ENCODE measurements at places on chromosomes 16 and 17. TPM values are rescaled to one million over a fixed set of nuclear protein-coding genes. Genes with fewer than 3 reads are reported as not detected.

ASPA gene
- 5.1 TPM for total RNA-seq

SMPD3 gene
- total RNA-seq = 32.7 TPM

GRCh38 chr16:23901178-23902033, 65.6 kb downstream of the PRKCB start:
- DNase-seq = no peak

DNA sequence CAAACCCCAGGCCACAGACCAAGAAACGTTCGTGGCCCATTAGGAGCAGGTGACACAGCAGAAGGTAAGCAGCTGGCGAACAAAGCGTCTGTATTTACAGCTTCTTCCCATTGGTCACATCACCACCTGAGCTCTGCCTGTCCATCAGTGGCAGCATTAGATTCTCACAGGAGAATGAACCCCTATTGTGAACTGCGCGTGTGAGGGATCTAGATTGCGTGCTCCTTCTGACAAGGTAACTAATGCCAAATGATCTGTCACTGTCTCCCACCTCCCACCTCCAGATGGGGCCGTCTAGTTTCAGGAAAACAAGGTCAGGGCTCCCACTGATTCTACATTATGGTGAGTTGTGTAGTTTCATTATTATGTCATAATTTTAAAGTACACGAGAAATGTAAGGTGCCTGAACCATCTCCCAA, 186.3 kb downstream of the CPPED1 start:
- no peak for DNase-seq

DNA sequence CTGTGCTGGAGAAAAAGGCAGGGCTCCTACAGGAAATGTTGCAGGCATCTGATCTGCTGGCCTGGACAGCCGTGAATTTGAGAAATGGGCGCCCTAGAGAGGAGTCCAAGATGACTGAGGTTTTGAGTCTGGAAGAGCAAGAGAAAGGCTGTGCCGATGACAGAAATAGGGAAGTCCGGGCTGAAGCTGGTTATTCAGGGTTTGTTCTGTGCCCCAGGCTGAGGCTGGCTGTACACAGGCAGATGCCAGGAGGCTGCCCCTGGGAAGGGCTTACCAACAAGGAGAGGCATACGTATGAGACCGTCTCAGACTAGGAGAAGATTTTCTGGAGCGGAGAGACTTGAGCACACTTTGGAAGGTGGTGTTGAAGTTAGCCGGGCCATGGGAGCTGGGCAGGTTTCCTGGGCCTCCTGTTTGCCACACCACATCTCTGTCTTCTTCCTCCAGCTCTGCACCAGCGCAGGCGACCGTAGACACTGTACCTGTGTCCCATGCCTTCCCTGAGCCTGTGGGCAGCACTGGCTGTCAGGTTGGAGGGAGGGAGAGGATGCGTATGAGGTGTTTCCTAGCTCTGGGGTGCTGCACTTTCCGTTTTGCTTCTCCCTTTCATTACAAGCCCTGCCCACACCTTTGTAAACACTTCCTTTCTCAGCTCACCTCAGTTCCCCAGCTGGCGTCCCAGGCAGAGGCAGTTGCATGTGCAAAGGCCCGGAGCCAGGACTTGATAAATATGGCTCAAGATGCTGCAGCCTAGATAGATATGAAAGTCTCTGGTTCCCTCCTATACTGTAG, 80.8 kb downstream of the SPECC1 start:
- DNase-seq = no peak

GLTPD2 gene
- total RNA-seq = 28.0 TPM

- DNase-seq = peak; percentile 81
Measured at GRCh38 chr17:76523084-76524037, 14.1 kb downstream of the CYGB start.

PABPN1L gene
- total RNA-seq = 0.23 TPM

PIGL gene
- 18.5 TPM for total RNA-seq

- DNase-seq = no peak
Measured at GRCh38 chr16:28549301-28549899, 4.3 kb upstream of the SGF29 start.

DNA sequence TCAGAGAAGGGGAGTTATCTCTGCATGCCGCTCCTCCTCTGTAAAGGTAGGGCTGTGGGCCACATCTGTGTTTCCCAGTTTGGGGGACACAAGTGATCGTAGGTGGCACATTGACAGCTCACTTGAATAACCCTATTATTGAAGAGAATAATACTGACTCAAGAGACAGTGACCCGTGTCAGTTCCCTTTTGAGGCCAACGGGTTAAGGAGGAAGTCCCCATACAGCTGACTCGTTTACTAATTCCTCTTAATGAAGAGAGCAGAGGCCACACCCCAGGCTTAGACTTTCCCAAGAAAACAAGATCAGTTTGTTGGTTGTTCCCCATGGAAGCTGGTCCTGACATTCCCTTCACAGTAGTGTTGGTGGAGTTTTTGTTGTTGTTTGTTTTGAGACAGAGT, 33.0 kb downstream of the IL4R start:
- DNase-seq = no peak

- no peak for DNase-seq
Measured at GRCh38 chr16:74565378-74565777, 41.5 kb downstream of the GLG1 start.

DNA sequence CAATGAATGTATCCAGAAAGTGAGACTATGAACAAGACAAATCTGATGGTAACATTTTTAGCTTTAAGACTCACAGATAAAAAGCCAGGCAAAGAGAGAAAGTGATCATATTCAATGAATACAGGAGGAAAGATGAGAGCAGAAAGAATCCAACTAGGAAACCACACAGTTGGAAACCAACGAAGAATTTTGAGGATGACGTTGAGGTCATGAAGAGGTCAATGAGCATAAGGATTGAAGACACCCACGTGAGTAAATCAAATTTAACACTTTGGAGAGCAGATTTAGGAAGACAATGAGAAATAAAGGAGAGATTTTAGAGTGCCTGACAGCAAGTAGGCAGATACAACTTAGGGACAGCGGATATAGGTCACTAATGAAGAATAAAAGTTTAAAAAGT, 948.1 kb downstream of the KCNJ2 start:
- no peak for DNase-seq

- DNase-seq = no peak
Measured at GRCh38 chr16:24077966-24078365, 178.2 kb upstream of the CACNG3 start.

- DNase-seq = no peak
Measured at GRCh38 chr16:49419862-49420261, 46.3 kb downstream of the C16orf78 start.

ERN1 gene
- total RNA-seq = 30.9 TPM

ZMYND15 gene
- 0.63 TPM for total RNA-seq

DNA sequence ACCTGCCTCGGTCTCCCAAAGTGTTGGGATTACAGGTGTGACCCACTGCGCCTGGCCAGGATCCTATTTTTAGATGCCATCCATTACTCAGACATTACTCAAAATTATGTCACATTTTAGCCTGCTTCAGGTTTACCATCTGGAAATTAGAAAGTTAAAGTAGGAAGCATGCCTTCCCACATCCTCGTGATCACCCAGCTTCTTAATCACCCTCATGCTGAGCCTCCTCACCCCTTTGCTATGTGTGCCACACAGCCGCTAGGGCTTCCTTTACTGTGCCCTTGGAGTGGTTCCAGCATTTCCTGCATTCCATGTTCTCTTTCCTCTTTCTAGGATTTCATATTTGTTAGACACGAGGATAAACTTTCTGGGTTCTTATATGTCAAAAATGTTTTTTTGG, 9.3 kb downstream of the ADORA2B start:
- DNase-seq = no peak

TAF1C gene
- 19.9 TPM for total RNA-seq

DNA sequence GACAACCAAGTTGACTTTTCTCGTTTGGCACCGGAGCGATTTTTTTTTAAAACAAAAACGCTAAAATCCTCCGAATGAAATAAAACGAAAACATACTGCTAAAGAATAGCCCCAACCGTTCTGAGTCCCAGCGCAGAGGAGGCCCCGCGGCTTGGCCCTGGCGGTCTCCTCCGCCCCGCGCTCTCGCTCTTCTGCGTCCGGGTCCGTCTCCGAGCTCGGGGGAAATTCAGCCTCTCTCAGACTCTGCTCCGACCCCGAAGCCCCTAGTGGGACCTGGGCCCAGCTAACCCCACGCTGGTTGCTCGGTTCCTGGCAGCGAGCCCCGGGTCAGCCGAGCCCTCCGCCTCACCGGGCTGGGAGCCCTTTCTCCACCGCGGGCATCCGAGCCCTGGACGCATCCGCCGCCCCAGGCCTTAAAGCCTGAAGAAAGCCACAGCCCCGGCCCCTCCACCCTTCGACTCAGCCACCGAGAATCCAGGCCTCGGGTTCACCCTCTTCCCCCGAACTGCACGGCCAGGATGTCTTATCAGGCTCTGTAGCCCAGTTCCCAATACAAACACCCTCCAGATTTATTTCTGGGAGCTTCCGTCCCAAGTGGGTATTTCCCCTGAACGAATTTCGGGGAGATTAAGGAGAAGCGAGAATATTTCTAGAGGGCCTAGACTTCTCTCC, 1.2 kb downstream of the TBX2 start:
- no peak for DNase-seq

- no peak for DNase-seq
Measured at GRCh38 chr17:10631048-10631700, 25.9 kb downstream of the MYH3 start.

DNA sequence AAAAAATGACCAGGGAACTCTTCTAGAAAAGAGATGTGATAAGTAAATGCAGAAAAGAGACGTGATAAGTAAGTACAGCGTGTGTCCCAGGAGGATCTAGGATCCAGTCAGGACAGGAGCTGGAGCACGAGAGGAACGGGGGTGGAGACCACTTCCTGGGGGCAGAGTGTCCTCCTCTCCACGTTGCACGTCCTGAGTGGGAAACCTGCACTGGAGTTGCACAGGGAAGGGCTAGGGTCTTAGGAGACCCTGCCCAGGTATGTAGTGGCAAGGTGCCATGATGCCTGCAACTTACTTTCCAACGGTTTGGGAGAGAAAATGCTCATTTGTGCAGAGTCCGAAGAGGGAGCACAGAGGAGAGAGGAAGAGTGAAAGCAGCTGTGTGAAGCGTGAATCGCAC, 55.8 kb downstream of the RNF213 start:
- no peak for DNase-seq

- no peak for DNase-seq
Measured at GRCh38 chr16:57663917-57664661, 4.0 kb upstream of the ADGRG3 start.

- no peak for DNase-seq
Measured at GRCh38 chr17:37286430-37286829, 89.4 kb upstream of the C17orf78 start.

DNA sequence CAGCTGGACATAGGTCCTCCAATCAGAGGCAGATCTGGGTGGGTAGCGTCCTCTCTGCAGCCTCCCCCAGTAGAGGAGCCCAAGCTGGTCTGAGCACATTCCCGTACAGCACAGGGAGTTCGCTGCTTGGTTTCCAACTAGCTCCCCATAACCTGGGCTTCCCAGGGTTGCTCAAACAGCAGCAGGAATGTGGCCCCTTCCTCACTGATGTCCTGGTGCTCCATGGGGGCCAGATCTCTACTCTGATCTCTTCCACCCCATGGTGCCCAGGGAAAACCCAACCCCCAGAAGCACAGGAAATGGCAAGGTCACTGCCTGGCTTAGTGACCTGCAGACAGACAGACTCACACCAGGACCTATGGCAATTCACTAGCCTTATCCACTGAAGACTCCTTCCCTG, 11.1 kb upstream of the MMP2 start:
- no peak for DNase-seq

- DNase-seq = no peak
Measured at GRCh38 chr17:42779936-42780850, at the start of gene WNK4. WNK4 (plus strand) TSS chr17:42780610; CDS start chr17:42780699, 89 bp downstream.

- DNase-seq = no peak
Measured at GRCh38 chr17:68784431-68784830, 170.8 kb downstream of the ABCA8 start.

DNA sequence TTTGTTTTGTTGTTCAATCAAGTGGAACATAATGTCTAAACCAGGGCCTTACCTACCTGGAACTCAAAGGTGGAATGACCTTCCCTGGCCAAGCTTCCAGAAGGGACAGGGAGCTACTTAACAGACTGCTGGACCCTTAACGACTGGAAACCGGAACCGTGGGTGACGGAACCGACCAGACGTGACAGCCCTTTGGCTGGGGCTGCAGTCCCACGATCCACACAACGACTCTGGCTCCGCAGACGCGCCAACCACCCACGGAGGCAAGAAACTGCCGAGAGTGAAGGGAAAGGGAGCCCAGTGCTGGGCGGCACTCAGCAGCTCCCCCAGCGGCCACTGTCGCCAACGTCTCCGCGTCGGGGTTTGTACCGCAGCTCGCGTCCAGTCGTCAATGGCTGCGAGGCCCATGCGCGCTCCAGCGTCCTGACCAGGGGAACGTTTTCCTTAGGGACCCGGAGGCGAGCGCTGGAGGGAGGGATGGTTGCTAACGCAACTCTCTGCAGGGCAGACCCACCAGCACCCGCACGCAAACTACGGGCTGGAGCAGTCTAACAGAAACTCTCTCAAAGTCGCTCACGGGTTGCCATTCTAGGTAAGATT, 5.5 kb upstream of the KIF22 start:
- DNase-seq = peak; percentile 79

DNA sequence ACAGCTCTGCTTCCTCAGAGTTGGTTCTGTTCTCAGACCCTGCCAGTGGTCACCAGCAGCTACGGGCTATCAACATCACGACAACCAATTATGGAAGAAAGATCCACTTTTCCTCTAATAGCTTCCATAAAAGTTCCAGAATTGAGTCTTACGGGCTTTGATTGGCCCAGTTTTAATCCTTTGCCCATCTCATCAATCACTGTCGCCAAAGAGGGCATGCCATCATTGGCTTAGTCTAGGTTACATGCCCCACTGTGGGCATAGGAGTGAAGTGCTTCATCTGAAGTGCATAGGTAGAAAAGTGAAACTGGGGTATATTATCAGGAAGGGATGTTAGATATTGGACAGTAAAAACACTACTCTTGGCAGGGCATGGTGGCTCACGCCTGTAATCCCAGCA, 76.6 kb upstream of the DHX40 start:
- DNase-seq = no peak
